Suppressor macrophage treated with lipopolysaccharide for 1 hour (primary cell): ENCODE measurements at places on chromosomes 7 and 10.

DNA sequence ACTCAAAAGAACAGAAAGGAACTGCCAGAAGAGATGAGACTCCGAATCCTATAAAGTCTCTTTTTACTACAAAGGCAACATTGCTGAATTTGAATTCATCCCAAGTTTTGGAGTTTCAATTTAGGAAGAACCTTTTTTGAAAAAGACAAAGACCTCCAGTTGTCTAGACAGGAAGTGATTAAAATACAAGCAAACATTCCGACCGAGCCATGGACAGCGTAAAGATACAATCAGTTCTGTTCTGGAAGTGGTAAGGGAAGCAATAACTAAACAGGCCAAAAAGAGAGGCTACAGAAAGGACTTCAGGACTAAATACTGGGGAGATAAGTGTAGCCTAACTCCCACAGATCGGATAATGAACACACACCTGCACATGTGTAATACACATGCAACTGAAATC lies 101.0 kb downstream of the SMURF1 start:
- no peak for DNase-seq

DNA sequence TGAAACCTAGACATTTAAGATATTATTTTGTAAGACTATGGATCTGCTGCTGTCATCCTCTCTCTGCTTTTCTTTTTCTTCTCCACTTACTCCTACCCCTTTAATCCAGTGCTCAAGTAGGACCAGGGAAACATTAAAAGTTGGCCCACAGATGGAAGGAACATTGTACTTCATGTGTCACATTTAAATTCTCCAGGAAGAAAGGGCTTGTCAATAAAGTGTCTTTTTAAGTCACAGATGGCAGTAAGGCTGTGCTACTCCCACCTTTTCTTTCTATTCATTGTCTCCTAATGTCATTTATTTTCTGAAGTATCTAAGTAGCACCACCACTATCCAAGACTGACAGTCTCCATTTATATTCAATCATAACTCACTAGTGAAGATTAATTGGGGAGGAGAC lies 737.7 kb upstream of the C7orf33 start:
- no peak for DNase-seq

GRCh38 chr10:69578508-69578991 lies 5.3 kb upstream of the NEUROG3 start:
- no peak for DNase-seq

DNA sequence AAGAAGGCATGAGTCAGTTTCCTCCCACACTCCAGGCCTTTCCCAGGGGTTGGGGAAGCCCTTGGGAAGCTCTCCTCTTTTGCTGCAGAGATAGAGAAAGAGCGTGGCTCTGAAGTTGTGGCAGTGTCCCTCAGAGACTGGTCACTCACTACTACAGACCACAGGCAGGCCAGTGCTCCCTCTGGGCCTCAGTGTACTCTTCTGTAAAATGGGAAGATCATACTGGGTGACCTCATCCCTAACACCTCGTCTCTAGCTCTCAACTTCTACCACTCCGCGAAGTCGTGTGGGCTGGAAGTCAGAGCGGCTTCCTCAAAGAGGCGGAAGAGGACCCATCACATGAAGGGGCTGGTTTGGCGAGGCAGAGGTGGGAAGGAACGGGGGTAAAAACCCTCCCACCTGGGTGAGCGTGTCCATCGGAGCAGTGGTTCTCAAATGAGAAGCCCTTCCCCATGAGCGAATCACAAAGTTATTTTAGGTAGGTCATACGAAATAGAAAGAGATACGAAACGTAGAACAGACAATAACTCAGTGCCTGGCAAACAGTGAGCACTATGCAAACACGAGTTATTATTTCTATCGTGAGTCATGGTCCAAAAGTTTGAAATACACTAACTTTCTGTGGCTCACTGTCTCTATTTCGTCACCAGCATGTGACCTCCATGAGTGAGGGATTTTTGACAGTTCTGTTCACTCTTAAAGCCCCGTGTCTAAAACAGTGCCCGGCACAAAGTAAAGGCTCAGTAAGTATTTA lies 32.7 kb downstream of the PRKAG2 start:
- DNase-seq, result peak; percentile 99

DNA sequence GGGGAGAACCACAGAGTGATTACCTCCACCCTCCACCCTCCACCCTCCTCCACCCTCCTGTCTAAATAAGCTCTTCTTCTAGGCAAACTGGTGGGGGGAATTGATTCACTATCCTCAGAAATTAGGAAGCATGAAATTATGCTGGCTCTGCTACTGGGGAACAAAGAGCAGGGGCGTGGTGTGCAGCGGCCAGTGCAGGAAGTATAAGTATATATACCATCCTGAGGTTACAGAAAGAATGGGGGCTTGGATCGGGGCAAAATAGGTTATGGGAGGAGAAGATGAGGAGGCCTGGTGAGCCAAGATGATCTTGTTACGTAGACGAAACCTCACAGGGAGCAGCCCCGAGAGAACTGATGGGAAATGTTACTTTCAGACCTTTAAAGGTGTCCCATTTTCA lies 49.1 kb downstream of the SYPL1 start:
- peak; percentile 20 for DNase-seq

DNA sequence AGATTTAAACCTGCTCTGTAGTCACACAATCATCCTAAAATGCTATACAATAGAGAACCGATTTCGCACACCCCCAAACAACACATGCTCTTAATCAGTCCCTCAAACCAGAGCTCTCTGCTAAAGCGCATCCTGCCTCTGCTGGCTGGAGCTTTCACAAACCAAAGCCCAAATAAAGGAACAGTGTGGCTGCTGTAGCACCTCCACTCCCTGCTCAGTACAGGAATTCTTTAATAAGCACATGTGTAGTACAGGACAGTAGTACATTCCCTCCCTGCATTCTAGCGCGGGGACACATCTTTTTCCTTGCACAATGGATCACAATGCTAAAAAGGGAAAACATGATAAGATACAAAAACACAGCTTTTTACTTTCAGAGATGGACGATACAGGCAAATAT lies 684.6 kb downstream of the MAGI2 start:
- no peak for DNase-seq

DNA sequence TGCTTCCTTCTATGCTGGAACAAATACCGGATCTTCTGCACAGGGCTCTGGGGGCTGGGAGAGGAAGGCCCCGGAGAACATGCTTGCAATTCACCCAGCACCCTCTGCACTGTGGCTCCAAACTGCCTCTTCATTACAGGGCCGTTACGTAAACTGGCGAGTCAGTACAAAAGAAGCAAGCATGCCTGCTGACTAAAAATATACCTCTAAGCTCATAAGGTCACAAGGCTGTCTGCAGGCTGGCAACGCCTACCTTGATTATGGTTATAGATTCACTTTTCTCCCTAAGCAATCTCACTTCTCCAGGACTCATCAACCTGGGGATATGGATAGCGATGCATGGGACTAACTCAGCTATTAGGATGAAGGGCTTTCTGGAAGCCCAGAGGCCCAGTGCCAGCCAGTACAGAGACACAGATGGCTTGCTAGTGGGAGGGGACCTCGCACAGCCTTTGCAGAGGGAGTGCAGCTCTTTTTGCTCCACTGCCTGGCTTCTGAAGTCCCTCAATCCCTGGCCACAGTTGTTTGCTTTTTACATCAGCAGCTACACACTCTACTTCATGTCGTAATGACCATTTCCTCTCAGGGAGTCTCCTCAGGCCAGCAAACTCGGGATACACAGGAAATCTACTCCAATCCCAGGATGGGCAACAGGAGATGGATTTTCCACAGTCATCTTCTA lies 96.1 kb downstream of the SH3PXD2A start:
- DNase-seq, result peak; percentile 59

- DNase-seq, result no peak
Measured at GRCh38 chr7:132437730-132438129, 138.5 kb downstream of the PLXNA4 start.

DNA sequence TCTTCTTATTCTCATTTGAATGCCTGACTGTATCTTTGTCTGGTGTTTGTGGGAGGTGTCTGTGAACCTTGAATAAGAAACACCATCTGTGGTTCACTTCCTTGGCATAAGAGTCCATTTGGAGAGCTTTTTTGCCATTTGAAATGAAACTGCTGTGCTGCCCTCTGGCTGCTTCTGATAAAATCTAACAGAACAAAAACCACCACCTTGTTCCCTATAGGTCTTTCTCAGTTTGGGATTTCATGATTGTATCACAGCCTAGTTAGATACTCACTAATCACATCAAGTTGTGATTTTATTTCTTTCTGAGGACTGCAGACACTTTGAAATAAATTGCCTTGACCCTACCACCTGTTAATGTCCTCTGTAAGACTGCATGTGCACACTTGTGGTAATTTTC lies 102.7 kb upstream of the FAM13C start:
- no peak for DNase-seq

DNA sequence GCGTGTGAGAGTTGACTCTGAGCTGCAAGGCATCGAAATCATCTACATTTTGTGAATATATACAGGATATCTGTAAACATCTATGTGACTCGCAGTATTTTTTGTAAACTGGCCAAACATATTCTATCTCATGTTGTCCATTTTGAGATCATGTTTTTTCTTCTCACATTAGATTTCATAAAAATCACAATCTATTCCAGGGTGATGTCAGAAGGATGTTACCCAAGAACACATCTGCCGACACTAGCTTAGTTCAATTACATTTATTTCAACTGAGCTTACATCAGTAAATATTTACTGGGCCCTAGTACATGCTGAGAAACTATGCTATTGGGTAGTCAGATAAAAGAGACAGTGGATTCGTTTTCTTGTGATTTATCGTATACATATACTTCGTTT lies 2.5 kb upstream of the BUB3 start:
- DNase-seq, result no peak

DNA sequence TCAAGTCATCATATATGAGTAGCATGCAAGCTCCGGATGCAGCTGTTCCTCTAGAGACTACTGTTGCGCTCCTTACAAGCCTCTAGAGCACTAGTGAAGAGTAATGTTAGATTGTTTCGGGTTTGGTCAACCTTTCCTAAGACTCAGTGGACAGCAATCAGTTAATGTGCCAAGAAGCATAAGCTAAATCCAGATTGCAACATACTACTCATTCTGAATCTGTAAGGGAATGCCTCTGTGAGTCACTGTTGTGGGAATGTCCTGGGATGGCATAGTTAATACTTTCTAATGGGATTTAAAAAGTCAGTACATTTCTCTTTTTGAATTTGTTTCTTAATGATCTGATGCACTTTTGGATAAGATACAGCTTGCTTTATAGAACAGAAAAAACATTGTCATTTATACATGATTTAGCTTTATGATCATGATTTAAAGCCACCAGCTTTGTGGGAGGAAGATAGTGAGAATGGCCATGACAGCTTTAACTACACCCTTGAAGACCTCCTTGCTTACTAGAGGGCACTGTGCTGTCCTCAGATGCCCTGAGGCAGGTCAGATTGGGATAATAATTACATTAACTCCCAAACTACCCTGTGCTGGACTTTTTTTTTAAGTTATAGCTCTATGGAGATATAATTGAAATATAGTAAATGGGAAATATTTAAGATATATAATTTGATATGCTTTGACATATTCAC lies 138.4 kb downstream of the SDK1 start:
- no peak for DNase-seq

- no peak for DNase-seq
Measured at GRCh38 chr7:151119902-151120301, 33.6 kb downstream of the AGAP3 start.

DNA sequence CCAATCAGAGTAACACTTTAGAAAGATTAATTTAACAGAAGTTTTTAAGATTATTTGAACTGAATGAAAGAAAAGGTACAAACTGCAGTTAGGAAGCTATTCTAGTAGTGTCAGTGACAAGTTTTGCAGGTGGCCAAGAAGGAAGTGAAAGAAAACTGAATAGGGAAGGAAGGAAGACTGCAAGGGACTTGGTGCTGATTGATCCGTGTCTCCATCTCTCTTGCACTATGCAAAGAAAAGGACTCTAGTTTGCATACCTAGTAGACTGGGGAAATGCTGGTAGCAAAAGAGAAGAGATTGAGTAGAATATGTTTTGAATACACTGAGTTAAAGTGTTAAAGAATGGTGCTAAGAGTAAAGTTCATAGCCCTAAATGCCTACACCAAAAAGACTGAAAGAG lies 33.0 kb downstream of the OR6V1 start:
- peak; percentile 3 for DNase-seq

DNA sequence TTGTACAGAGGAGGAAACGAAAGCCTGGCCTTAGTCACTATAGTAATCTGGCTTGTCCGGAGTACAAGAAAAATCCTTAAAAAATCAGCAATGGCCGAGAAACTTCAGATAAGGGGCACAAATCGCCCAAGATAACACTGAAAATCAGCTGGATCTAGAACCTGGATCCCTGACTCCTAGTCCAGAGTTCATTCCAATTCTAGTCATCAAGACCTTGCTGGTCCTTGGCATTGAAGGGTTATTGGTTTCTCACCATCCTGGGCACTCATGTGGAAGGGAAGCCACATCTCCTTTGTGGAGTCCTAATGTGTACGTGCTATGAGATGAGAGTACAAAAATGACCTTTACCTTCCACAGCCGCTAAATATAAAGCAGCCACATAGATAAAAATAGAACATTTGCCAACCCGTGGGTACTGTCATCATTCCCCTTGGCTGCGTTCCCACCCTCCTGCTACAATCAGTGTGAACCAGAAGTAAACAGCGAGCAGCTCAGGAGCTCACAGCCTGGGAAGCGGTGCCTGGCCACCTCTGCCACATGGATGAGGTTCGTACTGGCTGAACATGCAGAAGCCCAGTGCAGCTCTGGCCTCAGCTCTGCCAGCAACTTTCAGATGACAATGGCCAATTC lies 116.0 kb upstream of the PDLIM1 start:
- no peak for DNase-seq

DNA sequence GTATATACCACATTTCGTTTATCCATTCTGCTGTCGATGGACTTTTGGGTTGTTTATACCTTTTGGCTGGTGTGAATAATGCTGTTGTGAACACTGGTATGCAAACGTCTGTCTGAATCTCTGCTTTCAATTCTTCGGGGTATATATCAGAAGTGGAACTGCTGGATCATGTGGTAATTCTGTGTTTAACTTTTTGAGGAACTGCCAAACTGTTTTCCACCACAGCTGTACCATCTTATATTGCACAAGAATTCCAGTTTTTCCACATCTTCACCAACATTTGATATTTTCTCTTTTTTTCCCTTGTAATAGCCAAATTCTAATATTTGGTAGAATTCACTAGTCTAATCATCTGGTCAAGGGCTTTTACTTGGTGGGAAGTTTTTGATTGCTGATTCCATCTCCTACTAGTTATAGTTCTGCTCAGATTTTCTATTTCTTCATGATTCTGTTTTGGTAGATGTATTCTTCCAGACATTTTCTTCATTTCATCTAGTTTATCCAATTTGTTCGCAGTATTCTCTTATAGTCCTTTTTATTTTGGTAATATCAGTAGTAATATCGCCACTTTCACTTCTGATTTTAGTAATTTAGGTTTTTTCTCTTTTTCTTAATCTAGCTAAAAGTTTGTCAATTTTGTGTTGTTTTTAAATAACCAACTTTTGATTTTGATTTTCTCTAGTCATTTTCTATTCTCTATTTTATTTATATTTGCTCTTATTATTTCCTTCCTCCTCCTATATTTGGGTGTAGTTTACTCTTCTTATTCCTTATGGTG lies 271.2 kb downstream of the ZEB1 start:
- peak; percentile 69 for DNase-seq

DNA sequence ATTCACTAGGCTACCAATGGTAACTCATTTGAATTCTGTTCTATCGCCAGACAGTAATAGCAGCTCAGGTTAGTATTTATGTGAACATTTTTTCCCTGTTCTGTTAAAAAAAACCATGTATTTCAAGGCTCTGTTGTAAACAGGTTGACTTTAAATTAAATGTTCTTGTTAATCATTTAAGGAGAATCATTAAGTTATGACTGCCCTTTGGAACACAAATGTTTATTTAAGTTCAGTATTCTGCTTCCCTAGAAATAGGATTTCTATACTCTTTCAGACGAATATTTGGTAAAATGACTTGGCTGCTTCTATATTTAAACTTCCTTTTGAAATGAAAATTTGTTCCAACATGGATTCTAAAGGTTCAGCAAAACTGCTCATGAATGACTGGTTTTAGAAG lies 13.1 kb upstream of the CROT start:
- no peak for DNase-seq
